ENCODE measurements at places on chromosomes 6 and 20.
A peak's percentile ranks its signal among the peaks of the same experiment; 100 is the strongest.

GRCh38 chr6:152605342-152605741 lies 31.8 kb downstream of the SYNE1 start:
- DNase-seq: no peak

- peak; percentile 40 for DNase-seq
These were observed 11.5 kb upstream of the CCDC170 start for GRCh38 chr6:151482290-151482689.

- DNase-seq: peak; percentile 37
These were observed 61.6 kb upstream of the MRPS10 start for GRCh38 chr6:42279144-42279781.

GRCh38 chr6:119071576-119071975 lies 6.9 kb downstream of the FAM184A start:
- DNase-seq: no peak

DNA sequence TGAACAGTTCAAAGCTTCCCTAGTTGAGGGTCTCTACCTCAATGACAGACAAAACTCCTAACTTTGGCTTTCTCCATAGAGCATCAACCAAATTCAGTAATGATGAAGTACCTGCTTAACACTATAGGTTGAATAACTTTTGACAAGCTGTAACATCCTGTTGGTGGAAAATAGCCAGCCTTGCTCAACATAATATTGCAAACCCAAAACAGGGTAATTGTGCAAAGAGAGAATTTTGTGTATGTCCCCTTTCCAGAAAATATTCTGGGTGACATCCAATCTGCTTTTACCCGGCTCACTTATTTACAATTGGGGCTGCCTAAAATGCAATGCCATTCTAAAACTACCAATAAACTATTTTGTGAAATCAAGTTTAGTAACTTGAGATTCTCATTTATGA lies 72.8 kb downstream of the ATXN1 start:
- DNase-seq: no peak

DNA sequence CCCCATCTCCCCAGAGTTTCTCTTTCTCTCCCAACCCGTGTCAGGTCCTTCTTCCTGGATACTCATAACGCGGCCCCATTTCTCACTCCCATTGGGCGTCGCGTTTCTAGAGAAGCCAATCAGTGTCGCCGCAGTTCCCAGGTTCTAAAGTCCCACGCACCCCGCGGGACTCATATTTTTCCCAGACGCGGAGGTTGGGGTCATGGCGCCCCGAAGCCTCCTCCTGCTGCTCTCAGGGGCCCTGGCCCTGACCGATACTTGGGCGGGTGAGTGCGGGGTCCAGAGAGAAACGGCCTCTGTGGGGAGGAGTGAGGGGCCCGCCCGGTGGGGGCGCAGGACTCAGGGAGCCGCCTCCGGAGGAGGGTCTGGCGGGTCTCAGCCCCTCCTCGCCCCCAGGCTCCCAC lies at the start of gene HLA-F:
HLA-F (plus strand) TSS at position 173 of the 404 bp plus-strand sequence; CDS start at position 203, 30 bp downstream.
- DNase-seq: peak; percentile 94

- no peak for DNase-seq
These were observed 35.8 kb downstream of the TBX18 start for GRCh38 chr6:84728602-84729001.

DNA sequence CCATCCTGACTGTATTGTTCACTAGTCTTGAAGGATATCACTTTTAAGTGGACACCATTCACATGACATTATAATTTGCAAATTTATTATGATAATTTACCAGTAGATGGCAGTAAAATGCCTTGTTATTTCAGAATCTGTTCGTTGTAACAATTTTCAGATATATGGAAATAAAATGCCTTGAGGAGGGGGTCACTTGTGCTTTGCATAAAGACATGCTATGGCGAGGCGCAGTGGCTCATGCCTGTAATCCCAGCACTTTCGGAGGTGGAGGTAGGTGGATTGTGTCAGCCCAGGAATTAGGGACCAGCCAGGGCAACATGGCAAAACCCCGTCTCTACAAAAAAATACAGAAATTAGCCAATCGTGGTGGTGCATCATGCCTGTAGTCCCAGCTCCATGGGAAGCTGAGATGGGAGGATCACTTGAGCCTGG lies 9.0 kb upstream of the NCOA6 start:
- peak; percentile 52 for DNase-seq

DNA sequence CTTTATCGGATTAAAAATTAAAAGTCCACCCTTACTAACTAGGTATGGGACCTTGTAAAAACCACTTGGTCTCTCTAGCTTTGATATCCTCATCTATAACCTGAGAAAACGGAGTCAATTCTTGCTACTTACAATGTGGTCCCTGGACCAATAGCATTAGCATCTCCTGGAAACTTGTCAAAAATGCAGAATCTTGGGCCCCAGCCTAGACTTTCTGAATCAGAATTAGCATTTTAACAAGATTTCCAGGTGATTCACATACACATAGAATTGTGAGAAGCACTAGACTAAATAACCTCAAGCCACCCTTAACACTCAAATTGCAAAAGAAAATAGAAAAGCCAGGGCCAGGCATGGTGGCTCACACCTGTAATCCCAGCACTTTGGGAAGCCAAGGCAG lies 96.6 kb downstream of the RNGTT start:
- DNase-seq: no peak

DNA sequence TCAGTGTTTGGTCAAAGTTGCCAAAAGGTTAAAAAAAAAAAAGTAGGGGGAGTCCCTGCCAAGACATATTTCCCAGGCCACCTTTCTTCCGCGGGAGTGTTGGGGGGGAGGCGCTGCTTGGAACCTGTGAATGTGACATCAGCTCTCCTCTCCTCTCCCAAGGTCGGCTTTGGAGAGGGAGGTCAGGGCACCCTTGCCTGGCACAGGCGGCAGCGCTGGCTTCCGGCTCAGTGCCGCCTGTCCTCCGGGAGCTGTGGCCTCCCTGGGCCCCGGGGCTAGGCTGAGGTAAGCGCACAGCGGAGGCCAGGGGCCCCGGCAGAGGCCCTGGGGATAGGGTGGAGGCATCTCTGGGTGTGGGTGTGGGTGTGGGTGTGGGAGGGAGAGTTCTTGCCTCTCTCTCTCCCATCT lies 1.9 kb upstream of the EDN1 start:
- no peak for DNase-seq

GRCh38 chr6:170489836-170490235 lies 63.3 kb downstream of the PSMB1 start:
- no peak for DNase-seq

GRCh38 chr6:150987371-150987828 lies 121.9 kb downstream of the MTHFD1L start:
- peak; percentile 39 for DNase-seq

DNA sequence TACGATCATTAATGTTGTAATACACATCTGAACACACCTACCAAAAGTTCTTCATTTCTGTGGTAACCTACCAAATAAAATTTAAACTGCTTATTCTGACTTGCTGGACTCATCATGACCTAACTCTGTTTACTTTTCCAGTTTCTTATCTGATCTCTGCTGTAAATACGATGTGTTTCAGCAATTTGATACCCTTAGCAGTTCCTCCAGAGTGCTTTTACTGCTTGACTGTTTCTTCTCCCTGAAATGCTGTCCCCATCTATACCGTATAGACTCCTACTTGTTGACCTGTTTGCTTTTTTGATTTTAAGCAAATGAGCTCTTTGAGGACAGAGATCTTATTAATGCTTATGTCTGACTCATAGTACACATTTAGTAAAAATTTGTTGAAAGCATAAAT lies 119.5 kb downstream of the SCAF8 start:
- no peak for DNase-seq

- DNase-seq: no peak
These were observed 21.0 kb downstream of the PFDN4 start for GRCh38 chr20:54228841-54229240.

DNA sequence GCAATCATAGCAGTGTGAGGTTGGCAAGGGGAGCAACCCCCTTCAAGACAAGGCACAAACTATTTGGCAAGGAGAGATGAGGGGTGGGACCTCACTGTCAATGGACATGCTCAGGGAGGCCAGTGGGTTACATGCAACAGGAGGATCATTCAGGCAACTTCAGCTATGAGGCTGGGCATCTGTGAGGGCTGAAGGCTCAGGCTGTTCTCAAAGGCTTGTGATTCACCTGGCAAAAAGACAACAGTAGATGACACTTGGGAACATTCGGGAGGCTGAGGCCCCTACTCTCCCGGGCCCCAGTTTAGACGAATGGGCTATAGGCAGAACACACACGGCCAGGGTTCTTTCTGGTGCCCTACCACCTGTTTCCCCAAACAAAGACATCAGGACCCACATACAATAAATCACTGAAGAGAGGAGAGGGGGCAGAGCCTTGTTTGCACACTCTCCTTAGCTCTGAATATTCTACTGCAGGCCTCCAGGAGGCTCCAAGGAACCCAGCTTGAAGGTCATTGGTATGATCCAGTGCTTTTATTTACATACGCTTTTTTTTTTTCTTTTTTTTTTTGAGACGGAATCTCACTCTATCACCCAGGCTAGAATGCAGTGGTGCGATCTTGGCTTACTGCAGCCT lies 7.9 kb downstream of the TUBB start:
- DNase-seq: no peak

GRCh38 chr6:21022343-21023107 lies 488.3 kb downstream of the CDKAL1 start:
- no peak for DNase-seq

GRCh38 chr6:158474961-158475343 lies 84.9 kb upstream of the TMEM181 start:
- no peak for DNase-seq

DNA sequence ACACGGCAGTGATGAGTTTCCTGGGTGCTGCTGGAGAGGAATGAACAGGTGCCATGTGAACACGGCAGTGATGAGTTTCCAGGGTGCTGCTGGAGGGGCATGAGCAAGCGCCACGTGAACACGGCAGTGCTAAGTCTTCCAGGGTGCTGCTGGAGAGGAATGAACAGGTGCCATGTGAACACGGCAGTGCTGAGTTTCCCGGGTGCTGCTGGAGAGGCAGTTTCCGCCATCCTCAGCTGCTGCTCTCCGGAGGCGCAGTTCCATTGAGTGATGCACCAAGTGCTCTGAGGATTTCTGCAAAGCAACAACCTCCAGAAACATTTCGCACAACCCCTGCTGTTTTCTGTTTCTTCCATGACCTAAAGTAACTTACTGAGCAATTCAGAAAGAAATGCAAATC lies 155.4 kb downstream of the SMOC2 start:
- no peak for DNase-seq

DNA sequence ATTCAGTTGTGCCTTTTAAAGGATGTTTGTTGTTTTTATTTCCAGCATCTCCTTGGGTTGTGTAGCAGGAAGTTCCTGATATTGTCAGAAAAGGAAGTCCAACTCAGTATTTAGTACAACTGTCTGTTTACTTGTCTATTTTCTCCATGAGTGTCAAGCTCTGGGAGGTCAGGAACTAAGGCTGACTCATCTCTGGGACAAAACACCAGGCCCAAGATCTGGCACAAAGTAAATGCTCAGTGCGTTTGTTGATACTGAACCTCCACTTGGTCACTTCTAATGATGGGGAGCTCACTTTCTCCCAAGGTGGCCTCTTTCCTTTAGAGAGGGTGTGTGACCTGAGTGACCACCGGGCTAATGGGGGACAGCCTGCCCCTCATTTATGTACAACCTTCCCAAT lies 12.6 kb upstream of the PIGU start:
- DNase-seq: no peak

DNA sequence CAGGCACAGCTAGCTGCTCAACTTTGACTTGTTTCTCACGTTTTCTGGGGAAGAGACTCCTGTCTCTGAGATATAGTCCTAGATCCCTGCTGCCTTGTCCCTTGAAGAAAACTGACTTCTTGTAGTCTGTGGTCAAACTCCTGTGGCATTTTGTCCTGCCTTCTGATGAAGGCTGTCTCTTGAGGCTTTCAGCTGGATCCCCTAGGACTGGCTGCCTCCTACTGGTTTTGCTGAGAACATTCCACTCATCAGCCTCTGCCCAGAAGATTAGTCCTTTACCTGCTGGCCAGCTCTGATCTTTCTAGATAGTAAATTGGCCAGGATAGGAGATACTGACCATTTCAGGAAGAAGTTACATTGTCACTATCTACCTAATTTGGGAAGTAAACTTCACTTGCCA lies 71.9 kb upstream of the CNR1 start:
- DNase-seq: no peak

DNA sequence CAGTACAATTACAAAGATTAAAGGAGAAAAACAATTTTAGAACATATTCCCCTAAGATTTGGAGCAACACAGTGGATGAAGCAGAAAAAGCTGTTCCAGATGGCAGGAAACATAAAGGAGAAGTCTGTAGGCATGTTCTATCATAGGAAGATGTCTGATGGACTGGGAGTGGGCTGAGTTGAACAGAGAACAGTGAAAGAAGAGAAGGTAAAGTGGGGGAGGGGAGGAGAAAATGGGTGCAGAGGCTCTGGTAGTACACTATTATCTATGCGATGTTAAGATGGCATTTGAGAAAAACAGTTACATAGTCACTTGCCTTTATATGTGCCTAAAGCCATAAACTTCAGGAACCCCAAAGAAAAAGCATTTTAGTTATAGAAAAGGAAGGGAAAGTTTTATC lies 4.2 kb upstream of the PHIP start:
- no peak for DNase-seq

- DNase-seq: no peak
These were observed 38.0 kb downstream of the RWDD2A start for GRCh38 chr6:83231146-83231545.

- DNase-seq: no peak
These were observed 50.0 kb downstream of the HUS1B start for GRCh38 chr6:606829-607379.

GRCh38 chr6:52724406-52725121 lies 38.7 kb downstream of the GSTA2 start:
- DNase-seq: peak; percentile 44

GRCh38 chr20:10040070-10040975 lies 5.5 kb downstream of the ANKEF1 start:
- DNase-seq: no peak

- DNase-seq: no peak
These were observed 3.7 kb downstream of the RNF39 start for GRCh38 chr6:30071858-30072257.

DNA sequence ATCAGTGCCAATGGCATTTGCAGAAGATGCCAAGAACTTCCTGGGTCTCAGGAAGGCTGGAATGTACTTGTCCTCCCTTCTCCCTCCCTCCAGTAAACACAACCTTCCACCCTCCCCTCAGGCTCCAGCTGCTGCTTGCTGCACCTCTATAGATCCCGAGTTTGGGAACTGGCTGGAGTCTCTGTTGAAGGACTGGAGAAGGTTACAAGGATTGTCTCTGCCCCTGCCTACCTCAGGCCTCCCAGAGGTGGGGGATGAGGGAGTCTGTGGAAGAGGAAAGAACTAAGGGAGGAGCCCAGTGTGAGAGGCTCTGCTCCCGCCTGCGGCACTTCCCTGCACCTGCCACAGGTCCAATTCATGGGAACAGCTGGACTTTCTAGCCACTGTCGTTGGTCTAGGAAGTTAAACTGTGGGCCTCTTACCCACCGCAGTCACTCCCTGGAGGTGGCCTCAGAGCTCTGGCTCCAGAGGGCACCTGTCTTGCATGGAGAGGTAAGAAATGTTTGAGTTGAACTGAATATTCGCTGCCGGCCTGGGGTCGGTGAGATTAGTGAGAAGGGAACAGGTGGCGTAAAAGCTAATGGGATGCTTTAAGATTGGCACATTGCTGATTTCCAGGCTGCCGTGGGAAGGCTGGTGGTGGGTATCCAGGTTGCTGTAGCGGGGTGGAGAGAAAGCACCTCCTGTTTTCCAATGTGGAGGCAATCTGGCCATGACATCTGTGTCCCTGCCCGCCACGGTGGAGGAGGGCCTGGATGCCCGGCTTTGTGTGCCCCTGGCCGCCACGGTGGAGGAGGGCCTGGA lies 54.3 kb downstream of the PPP1R14C start:
- no peak for DNase-seq

Data from CD4-positive, alpha-beta T cell treated with Interleukin-2 at 100 ng/mL for 4 hours (primary cell).